ENCODE measurements at places on chromosomes 7 and 10. TPM values are rescaled to one million over a fixed set of nuclear protein-coding genes. Genes with fewer than 3 reads are reported as not detected.

SMKR1 gene
- total RNA-seq, result not detected

- DNase-seq, result no peak
Measured at GRCh38 chr10:60123172-60123571, 216.8 kb upstream of the CCDC6 start.

DNA sequence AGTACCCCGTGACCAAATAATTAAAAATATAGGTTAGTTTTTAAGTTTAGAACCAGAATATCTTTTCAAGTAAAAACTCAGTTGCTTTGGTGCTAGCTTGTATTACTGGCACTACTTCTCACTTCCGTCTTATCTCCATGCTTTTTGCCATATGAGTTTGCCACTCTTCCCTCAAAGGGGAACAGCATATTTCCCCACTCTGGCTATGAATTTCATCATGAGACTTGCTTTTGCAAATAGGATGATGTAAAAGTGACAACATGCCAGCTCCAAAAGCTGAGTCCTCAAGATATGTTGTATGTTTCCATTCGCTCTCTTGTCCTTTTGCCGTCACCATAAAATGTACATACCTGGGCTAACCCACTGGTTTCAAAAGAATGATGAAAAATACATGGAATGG is 178.1 kb upstream of the SEMA3A start:
- no peak for DNase-seq

DNA sequence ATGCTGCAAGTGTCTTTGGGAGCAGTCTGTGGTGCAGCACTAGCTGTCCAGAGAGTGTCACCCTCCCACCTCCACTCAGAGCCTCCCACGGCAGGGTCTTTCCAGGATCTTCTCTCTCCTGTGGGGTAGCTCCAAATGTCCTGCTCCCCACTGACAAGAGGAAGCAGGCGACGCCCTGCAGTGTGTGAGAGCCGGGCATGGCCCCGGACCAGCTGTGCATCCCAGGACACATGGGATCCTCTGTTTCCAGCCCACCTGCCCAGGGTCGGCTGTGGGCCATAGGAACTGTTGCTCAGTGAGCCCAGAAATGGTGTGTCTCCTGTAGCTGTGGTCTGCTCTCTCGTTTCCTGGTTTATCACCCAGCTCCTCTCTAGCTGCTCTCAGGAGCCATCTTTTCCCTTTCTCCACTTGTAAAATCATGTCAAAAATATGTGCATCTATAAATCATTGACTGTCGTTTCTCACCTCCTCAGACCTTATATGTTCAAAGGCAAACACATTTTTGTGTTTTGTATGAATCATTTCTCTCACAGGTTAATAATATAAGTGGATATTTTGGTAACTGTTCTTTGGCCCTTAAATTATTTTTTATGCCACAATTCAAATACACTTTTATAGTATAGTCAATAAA is 74.9 kb downstream of the VWC2 start:
- no peak for DNase-seq
